CD4-positive, alpha-beta T cell (primary cell): ENCODE measurements at places on chromosomes 2 and 18.

DNA sequence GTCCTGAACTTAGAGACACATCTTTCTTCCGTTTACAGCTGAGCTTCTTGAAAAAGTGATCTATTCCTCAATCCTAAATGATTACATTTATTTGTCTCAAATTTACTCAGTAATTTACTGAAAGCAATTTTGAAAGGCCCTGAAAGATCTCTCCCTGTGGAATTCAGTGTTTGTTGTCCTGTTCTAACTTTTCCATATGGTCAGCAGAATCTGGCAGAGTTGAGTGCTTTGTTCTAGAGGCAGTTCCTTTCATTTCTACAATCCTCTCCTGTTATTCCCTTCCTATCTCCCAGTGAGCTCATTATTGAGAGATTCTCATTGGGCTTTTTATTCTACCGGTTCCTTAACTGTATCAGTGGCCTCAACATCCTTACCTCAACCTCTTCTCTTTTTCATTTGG lies 36.5 kb upstream of the REG3G start:
- no peak for DNase-seq

DNA sequence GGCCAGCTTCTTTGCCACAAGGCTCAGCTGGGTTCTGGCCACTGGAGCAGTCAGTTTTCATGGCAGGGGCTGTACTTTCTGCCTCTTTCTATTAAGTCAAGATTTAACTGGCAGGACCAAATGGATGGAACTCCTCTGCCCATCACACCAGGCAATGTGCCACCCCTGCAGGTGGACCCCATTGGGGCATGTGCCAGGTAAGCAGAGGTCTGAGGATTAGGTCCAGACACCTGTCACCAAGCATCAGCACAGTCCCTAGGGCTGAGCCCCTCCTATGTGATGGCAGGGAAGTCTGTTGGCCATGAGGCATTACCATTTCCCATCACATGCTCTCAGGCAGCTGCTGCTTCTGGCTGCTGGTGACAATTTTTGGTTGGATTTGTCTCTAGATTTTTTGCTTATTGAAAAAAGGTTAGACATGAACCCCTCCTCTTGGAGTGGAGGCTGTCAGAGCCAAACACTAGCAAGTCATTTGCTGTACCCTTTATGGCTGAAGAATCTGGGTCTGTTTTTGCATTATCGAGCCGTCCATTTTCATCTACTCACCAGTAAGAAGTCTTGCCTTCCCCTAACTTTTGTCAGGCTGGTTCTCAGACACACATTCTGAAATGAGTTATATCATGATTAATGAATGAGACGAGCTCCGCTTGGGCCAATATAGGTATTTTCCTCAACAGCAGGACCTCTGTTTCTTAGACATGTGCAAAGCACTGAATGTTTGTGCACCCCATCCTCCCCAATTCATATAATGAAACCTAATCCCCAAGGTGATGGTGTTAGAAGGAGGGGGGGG lies 328.0 kb downstream of the TSN start:
- no peak for DNase-seq

- peak; percentile 12 for DNase-seq
Observed at GRCh38 chr2:58571181-58571852, 330.2 kb upstream of the FANCL start.

GRCh38 chr2:25939257-25939668 lies 43.0 kb downstream of the KIF3C start:
- DNase-seq: no peak

GRCh38 chr2:229199267-229199666 lies 71.8 kb downstream of the PID1 start:
- no peak for DNase-seq

DNA sequence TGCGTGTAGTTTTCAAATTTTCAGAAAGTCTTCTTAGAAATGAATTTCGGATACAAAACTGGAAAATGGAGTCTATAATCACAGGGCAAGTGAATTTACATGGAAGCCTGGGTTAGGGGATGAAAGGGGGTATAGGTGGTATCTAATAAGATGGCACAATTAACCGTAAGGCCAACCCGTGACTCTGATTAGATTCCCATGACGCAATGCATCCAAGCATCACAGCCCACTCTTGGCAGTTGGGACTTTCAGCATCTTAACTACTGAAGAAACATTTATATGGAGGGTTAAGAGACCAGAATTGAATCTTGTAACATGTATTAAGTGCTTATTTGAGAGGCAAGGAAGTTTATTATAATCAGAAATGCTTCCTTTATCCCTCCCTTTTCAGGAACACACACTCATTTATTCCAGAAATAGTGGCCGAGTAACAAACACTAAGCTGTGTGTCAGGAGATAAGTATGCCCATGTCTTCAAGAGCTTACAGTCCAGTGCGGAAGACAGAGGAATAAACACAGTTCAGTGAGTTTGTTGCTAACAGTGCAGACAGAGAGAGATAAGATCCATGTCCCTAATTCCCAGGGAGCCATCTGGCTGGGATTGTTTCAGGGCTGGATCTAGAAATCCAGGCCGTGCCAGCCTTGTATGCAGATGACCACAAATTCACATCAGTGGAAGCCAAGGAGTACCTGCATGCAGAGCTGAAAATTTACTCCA lies 151.2 kb downstream of the ANTXR1 start:
- no peak for DNase-seq

GRCh38 chr2:55355451-55355850 lies 64.2 kb downstream of the CCDC88A start:
- no peak for DNase-seq

DNA sequence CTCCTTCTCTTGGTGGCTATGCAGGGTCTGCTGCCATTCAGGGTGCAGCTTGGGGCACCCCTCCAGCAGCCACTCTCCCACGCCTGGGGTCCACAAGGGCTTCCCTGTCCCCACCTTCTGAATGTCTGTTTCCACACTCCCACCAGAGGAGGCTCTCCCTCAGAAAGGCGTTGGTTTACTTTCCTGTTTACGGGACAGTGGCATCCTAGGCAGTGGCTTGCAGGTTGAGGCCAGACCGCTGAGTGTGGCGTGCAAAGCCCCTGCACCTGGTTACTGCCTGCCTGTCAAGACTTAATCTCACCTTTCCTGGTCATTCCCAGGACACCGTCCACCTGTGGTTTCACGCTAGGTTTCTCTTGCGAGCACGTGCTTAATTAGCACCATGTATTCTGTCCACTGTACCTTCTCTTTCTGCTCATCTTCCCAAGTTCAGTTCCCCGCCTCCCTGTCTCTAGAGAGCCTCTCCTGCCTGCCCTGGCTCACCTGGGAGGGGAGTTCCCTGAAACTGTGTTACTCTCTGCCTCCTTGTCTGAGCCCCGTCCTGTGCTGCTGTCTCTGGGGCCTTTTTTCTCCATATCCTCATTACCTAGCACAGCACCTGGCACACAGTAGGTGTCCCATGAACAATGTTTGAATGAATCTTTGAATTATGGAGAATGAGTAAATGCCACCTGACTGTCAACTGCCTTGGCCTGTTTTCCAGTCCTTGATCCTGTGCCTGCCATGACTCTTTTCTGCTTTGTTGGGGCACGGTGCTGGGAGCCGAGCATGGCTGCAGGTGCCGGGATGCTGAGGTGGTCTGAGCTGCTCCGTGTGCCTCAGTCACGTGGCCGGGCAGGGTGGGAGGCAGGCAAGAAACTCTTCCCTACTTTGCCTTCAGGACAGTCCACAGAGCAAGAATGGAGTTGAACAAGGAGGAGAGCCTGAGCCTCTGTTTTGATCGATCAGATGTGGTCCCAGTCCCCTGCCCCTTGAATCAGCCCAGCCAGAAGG lies 56.4 kb downstream of the ARHGEF4 start:
- no peak for DNase-seq

DNA sequence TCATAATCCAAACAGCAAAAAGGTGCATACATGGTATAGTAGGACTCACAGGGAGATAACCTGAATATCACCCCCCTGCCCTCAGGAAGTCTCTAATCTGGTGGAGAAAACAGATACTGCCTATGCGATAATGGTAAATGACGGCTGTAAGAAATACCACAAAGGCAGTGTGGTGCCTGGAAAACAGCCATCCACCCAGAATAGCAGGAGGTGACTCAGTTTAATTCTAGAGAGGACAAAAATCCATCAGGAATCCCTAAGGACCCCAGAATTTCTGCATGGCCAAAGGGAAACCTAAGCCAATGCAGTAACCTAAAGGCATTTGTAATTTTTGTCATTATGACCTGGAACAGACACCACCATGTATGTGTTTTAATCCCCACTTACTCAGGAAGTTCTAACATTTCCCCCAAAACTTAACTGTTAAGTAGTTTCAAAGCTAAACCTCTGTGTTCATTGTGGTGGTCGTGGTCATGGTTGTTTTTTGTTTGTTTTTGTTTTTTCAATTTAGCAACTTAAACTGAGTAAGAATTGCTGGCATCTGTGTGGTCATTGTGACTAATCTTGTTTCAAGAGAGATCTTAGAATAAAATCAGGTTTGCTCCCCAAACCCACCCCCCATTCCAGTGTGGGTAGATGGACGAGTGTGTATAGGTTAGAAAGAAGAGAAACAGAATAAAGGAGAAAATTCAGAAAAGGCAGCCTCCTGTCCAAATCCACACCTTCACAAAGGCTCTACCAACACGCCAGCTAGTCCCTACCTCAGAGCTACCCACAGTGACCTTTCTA lies 121.5 kb upstream of the CDCA7 start:
- DNase-seq: no peak

DNA sequence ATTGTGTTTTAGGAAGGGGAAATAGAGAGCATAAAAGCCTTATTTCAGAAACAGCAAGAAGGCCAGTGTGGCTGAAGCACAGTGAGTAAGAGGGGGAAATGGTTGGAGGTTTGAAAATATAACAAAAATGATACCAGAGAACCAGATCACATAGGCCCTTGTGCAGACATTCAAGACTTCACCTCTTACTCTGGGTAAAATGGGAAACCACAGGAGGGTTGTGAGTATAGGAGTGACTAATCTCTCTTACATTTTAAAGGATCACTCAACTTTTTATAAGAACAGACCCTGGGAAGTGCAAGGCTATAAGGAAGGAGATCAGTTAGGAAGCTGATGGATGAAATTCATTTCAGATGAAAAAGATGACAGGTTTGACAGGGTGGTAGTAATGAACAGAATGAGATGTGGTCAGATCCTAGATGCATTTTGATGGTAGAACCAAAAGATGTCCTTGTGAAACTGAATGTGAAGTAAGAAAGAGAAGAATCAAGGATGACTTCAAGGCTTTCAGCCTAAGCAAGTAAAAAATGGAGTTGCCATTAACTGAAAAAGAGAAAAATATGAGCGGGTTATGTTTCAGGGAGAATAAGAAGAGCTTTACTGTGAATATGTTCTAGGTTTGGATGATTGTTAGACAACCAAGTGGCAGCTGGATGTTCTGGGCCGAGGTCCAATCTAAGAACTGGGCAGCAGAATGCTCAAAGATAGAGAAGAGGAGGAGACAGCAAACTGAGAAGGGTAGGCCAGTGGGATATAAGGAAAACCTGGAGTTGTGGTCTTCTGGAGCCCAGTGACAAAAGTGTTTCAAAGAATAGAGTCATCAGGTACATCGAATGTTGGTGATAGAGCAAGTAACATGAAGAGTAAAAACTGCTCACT lies 65.1 kb downstream of the USP40 start:
- no peak for DNase-seq

GRCh38 chr2:54520687-54521086 lies 64.6 kb downstream of the SPTBN1 start:
- DNase-seq: no peak

- DNase-seq: no peak
Observed at GRCh38 chr2:6968319-6969100, 51.3 kb downstream of the RNF144A start.

- DNase-seq: no peak
Observed at GRCh38 chr18:68177807-68178702, 536.9 kb downstream of the TMX3 start.

DNA sequence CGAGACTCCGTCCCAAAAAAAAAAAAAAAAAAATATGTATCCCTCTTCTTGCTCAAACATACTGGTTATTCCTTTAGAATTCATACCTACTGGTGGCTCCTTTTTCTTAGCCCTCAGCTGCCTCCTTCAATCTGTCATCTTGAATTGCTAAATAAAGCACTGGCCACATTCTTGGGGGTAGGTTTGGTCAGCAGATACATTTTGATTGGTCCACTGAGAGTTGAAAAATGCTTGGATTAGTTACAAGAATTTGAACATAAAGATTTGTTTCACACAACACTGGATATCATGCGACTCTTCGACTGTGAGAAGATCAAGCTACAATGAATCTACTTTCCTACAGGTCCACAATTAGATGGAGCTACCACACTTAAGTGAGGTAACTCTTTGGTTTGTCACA lies 906.1 kb upstream of the SLC39A10 start:
- no peak for DNase-seq

GRCh38 chr2:192484903-192485302 lies 290.2 kb upstream of the TMEFF2 start:
- DNase-seq: no peak

DNA sequence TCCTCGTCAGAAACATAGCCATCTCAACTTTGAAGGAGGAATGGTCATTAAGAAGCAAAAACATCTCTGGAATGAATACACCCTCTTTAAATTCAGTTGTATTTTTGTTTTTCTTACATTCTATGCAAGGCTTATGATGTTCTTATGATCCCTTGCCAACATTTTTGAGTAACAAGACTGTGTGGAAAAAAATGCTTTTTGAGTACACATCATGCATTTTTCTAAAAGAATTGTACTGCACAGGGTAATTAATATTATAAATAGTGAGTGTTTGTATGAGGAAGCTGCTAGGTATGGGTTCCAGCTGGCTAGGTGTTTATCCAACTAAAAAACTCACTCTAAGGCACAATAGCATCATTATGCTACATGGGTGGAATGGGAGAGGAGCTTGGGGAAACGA lies 59.0 kb upstream of the SPATS2L start:
- no peak for DNase-seq

GRCh38 chr2:101125374-101125773 lies 25.8 kb downstream of the TBC1D8 start:
- DNase-seq: no peak

DNA sequence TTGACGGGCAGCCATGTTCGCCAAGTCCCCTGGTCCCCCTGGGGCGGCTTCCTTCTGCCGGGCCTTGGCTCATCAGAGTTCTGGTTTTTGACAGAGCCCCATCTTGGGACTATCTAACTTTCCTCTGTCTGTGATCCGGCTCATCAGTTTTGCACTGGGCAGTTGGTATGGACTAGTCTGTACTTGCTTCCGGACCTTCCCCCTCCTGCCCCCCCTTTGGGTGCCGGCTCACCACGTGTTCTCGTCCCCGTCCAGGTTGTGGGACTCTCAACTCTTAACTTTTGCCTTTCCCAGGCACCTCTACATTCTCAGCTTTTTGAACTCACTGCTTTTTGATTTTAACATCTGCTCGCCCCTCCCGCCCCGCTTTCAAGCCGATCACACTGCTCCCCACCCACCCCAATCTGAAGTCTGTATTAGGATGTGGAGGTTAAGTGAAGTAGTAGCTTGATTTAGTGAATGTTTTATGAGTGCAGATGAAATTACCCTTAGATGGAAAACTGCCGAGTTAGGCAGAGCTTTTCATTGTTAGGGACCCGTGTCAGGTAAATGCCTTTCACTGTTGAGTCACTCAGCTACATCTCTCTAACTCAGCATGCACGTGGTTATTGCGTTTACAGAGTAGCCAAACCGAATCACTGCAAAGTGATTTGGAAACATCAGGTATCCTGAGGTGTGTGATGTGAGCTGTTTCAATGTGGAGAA lies 874 bp downstream of the WDR43 start:
- peak; percentile 8 for DNase-seq

GRCh38 chr2:240959214-240959940 lies 39.0 kb upstream of the SNED1 start:
- DNase-seq: no peak
